ENCODE measurements at places on chromosomes 1 and 21.

- no peak for DNase-seq
These were observed 52.3 kb downstream of the PDE4B start for GRCh38 chr1:65844821-65845534.

- DNase-seq = no peak
These were observed 30.3 kb upstream of the ECE1 start for GRCh38 chr1:21320410-21321108.

- no peak for DNase-seq
These were observed 48.7 kb upstream of the RGS18 start for GRCh38 chr1:192109576-192109975.

GRCh38 chr21:29613021-29613420, 314.3 kb downstream of the BACH1 start:
- DNase-seq = no peak

DNA sequence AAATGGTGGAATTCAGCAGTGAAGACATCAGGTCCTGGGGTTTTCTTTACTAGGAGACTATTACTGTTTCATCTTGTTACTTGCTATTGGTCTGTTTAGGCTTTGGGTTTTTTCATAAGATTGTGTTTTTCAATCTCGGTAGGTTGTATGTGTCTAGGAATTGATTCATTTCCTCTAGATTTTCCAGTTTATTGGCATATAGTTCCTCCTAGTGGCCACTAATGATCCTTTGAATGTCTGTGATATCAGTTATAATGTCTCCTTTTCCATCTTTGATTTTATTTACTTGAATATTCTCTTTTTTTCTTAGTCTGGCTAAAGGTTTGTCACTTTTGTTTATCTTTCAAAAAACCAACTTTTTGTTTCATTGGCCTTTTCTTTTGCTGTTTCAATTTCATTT, 233.0 kb downstream of the RWDD3 start:
- DNase-seq = no peak

GRCh38 chr1:119404736-119405135, 10.2 kb upstream of the HSD3B2 start:
- no peak for DNase-seq

DNA sequence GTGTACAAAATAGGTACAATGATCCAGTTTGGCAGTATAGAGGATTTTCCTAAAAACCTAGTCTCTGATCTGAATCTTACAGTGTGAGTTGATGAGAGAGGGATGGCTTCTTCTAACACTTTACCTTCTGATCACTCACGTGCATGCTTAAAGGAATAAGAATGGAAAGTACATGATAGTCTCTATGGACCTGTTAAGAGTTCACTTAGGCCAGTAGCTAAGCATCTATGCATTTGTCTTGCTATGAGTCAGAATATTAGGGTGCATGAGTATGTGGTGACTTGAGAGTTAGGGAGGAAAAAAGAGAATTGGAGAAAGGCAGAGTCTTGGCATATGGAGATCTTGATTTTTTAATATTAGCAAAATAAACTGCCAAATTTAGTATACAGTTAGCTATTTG, 206.3 kb downstream of the COL11A1 start:
- DNase-seq = no peak

DNA sequence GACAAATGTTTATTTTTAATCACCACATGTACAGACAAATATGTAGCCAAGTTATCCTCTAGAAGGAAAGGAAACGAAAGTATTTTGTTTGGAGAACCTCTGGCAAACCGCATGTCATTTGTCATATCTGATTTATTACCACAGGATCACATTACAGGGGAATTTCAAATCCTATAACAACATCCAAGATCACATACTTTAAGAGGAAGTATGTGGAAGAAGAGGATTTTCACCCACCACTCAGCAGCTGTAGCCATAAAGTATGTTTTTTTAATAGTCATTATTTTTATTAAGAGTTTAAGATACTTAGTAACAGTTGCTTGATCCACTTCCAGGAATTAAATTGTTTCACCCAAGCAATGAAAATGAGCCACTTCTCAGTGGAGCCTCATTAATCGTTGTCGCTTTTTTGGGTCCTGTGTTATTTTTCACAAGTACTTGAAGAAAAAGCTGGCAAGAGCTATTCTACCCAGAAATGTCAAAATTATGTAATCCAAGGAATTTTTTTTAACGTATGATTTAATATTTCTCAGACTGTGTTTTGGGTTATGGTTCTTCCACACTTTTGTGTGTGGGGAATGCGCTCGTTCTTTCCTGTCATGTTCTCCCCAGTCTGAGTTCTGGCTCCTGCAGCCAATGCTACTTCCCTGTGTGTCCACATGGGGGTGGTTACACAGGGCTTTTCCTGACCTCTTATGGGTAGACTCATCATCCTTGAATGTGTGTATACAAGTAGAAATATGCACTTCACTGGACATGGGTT, 6.9 kb downstream of the SERTAD4 start:
- DNase-seq = no peak

DNA sequence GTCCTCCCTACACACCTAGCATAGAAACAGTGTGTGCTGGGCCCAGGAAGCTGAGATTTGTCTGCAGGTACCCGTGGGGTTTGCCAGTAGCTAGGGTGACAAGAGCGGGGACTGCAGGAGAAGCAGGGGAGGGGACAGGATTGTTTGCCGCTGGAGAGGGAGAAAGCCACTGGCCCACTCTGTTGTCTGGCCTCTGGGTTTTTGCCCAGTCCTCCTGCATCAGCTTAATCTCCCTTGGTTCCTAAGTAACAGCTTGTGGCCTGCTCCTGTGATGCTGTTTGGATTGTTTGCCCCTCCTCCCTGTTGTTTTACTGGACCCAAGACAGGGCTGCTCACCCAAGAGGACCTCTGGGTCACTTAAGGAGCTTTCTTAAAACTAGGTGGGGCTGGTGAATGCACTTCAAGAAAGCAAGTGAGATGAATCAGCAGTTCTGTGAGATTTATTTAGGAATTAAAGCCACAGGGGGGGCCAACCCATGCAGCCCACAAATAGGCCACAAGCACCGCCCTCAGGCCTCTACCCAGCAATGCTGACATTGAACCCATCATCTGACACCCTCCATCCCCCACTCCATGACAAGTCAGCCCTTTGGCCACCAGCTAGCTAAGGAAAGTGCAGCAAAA, 142.8 kb downstream of the ZZZ3 start:
- DNase-seq = no peak

GRCh38 chr1:207003210-207003609, 29.3 kb downstream of the C1orf116 start:
- DNase-seq = no peak

GRCh38 chr1:236691348-236691747, 5.0 kb downstream of the ACTN2 start:
- no peak for DNase-seq

DNA sequence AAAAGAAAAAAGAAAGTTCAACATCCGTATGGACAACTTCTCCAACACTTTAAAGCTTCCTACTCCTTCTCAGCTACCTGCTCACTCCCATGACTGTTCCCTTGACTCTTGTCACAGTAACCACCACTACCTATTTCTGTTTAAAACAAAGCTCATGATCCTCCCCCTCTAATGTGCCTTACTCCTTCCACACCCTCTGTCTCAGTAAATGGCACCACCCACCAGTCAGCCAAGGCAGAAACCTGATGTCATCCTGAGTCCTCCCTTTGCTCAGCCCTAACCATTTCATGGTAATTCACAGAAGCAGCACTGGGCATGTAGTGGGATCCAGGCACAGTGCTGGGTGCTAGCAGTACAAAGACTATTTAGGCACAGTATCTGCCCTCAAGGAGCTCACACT, 63.0 kb upstream of the PPM1J start:
- DNase-seq = no peak

GRCh38 chr1:153583976-153584375, 18.3 kb upstream of the S100A2 start:
- DNase-seq = no peak

GRCh38 chr1:23995431-23995837, 15.3 kb upstream of the SRSF10 start:
- no peak for DNase-seq

DNA sequence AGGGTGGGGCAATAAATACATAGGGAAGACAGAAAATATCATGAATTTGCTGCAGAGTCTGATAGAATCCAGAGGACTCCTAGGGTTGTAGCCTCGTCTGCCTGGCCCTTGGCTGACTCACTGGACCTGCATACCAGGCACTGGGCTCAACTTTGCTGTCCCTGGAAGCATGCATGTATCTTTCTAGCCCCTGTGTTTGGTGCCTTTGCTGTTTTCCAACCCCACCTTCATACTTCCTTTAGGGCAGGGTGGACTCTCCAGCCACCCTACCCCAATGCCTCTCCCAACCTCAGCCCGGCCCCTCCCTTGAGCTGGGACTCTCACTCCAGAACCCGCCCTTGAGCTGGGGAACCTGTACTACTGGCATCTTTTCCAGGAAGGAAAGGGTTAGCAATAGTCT, 1.2 kb downstream of the RAB25 start:
- no peak for DNase-seq

- no peak for DNase-seq
These were observed 22.9 kb downstream of the NIPAL3 start for GRCh38 chr1:24438423-24438901.

GRCh38 chr1:64527786-64528185, 57.9 kb downstream of the CACHD1 start:
- DNase-seq = no peak

DNA sequence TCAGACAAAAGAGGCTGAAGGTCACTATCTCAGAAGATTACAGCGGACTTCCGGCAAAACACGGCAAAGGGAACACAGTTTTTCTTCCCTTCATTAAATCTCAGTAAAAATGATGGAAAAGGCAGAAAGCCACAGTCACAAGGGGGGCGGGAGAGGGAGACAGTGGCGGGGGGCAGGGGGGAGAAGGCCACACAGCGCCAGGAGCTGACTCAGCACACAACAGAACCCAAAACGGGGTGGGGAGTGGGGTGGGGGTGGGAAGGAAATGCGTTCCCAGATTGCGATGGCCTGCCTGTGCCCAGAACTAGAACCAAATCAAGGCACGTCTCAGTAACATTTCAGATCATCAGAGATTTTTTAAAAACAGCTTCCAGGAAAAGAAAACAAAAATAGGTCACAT, 13.4 kb downstream of the CFAP74 start:
- no peak for DNase-seq

DNA sequence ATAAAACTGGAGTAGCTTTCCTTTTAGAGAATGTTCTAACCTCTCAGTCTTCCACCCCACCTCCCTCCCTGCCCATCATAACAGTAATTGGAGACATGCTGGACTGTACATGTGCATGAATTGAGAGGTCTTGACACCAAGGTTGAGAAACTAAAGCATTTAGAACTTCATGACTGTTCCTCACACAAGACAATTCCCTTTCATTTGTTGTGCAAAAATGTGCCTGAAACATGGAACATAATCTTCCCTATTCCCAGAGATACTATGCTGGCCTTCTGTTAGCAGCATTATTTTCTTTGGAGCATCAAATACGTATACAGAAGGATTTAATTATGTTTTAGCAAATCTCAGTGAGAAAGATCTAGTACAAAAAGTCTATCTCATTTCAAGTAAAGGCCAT, 97.5 kb upstream of the KCNE2 start:
- DNase-seq = no peak

DNA sequence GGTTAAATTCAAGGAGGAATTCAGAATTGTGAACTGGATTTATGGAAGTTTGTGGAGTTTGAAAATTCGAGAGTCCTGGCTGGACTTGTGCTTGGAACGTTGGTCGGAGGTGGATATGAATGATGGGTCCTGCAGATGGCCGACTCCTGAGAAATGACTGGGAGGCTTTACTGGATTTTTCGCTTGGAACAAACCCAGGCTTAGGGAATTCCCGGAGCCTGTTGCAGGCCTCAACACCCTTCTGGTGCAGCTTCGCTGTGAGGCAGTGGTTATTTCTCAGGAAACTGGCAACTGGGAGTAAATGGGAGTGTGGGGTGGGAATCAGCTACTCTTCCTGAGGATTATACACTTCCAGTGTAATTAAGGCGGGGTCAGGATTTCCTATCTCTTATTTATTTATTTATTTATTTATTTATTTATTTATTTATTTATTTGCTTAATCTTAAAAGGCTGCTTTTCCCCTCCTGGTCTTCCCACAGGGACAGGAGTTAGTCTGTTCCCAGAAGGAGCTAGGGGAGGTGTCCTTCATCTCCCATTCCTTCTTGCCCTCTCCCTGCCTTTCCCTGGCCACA, 21.1 kb downstream of the MAPKAPK2 start:
- no peak for DNase-seq

DNA sequence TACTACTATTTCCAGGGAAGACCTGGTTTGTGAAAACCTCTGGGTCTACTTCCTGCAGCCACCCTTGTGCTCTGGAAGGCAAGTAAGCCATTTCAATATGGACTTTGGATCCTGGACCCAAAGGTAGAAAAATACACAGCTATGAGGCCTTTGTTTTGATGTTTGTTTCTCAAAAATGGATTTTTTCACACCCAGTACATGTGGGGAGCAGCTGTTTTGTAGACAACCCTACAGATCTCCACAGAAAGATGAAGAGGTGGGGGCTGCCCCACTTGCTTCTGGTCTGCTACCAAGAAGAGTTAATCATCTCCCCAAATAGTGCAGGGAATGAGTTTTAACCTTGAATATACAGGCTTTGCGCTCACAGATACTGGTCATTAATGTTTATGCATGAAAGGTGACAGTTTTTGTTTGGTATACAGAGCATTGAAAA, 29.2 kb downstream of the ZNF281 start:
- DNase-seq = no peak

GRCh38 chr1:19325368-19325957, 13.3 kb downstream of the SLC66A1 start:
- DNase-seq = no peak

GRCh38 chr1:68204977-68205630, 27.2 kb downstream of the WLS start:
- DNase-seq = no peak

DNA sequence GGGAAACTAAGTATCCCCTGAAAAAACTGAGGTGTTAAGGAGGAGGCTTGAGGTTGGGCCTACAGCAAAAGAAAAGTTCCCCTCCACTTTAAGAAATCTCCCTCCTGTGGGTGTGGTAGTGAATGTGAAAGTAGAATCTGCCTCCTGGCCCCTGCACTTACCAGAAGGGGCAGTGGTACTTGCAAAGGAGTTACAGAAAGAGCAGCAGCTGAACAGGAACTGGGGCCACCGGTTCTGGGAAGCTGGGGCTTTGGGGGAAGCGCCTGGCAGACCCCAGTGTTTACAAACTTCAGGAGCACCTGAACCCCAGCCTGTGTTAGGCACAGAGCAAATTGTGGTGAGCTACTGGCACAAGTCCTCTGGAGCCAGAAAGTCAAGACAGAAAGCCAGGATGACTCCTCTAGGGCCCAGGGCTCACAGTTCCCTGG, 250.2 kb upstream of the FGGY start:
- no peak for DNase-seq

DNA sequence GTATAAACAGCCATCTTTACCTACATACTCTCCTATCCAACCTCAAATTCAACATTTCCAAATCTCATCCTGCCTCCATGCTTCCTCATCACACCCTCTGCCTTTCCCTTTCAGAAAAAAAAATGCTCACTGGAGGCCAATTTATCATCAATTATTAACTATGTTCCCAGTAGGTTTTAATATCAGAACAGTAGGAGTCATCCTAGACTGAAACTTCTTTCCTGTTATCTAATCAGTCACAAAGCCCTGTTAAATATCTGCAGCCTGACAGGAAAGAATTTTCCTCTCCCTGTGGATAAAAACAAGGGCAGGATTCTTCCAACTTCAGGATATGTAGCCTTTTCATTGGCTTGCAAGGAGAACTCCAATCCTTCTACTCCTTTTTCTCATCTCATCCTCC, 28.4 kb downstream of the EGLN1 start:
- no peak for DNase-seq

Data from left forelimb (tissue), 1 donor.